ENCODE measurements at places on chromosomes 12 and 14.

DNA sequence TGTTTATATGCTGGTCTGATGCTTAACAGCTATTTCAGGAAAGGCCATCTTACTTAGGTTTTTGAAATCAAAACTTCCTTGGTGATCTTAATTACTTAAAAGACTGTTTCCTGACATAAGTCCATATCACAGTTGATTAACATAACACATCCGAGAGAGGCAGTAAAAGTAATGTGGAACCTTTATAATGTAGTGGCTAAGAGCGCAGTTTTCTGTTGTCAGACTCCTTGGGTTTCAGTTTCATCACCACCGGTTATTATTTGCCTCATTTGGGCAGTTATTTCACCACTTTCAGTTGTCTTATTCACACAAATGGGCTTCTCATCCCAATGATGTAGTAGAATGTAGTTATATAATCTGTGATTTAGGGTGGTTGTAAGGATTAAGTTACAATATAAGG is 30.9 kb downstream of the TBC1D15 start:
- no peak for DNase-seq

- DNase-seq = no peak
Measured at GRCh38 chr14:105908481-105908911, 382.1 kb downstream of the TMEM121 start.

GRCh38 chr12:96255077-96255476 is 60.9 kb downstream of the ELK3 start:
- DNase-seq = peak; percentile 72

- DNase-seq = no peak
Measured at GRCh38 chr14:42407153-42407552, 800.5 kb downstream of the LRFN5 start.

- no peak for DNase-seq
Measured at GRCh38 chr14:42319996-42320395, 713.3 kb downstream of the LRFN5 start.
